AG09309 (cell line): ENCODE measurements at places on chromosomes 2 and 18.

- no peak for DNase-seq
These were observed 275.3 kb downstream of the CDH2 start for GRCh38 chr18:27901424-27902226.

DNA sequence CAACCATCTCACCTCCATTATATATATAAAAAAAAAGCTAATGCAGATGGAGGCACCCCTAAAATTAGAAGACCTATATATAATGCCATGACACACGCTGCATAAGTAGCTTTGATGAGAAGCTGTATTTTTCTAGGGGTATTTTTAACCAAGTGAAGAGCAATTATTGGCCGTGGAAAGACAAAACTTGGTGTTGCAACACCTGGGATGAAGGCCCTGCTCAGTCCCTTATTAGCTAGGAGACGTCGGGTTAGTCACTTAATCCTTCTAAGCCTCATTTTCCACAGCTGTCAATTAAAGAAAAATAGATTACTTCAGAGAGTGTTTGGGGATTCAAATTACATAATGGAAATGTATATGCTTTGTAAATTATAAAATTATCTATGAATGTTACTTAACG, 63.0 kb downstream of the WDR75 start:
- DNase-seq = no peak

DNA sequence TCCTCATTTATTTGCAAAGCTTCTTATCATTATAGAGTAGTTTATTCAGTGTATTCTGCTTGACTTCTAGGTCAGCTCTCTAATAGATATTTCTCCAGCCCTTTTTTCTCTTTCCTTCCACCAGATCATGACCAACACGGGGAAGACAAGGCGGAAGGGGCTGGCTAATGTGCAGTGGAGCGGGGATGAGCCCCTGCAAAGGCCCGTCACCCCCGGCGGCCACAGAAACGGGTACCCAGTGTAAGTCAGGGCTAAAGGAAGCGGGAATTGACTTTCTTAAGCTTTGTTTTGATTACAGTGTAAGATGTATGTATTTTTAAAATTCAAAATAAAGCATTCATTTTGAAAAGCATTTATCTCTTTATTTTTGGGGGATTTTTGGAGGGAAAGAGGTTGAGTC, 50.7 kb upstream of the B3GNT7 start:
- no peak for DNase-seq

GRCh38 chr2:60707750-60708371, 48.2 kb upstream of the PAPOLG start:
- DNase-seq = peak; percentile 7

DNA sequence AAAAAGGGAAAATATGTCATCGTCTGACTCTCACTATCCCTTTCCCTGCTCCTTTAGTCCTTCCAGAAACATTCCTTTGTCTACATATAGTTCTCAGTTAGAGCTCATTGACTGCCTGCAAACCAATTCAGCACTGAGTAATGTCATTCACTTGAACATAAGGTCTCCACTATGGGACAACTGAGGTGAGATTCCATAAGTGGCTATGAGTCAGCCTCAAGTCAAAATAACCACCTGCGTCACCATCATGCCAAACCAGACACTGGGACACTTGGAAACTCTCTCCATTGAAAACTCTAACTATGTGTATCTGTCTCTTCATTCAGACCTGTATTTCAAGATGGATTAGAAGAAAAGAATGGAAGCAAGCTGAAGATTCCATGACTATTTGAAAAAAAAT, 878.0 kb upstream of the PIK3C3 start:
- DNase-seq = no peak

DNA sequence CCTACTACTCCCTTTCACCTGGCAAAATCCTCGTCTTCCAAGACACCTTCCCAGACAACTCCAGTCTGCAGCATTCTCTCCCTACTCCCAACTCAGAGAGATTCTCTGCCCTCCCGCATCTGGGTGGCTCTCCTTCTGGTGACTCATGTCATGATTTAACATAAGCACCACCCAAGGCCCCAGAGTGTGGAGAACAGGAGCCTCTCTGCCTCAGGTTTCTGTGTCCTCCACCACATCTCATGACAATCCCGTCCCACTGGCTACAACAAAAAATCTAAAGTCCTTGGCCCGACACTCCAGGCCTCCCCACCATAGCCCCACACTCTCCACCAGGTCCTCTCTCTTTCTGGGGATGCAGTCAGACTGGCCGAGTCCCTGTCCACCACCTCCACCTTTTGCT, 197.1 kb downstream of the BCL11A start:
- DNase-seq = no peak

- DNase-seq = no peak
These were observed 5.1 kb downstream of the CHPF start for GRCh38 chr2:219538504-219538951.

DNA sequence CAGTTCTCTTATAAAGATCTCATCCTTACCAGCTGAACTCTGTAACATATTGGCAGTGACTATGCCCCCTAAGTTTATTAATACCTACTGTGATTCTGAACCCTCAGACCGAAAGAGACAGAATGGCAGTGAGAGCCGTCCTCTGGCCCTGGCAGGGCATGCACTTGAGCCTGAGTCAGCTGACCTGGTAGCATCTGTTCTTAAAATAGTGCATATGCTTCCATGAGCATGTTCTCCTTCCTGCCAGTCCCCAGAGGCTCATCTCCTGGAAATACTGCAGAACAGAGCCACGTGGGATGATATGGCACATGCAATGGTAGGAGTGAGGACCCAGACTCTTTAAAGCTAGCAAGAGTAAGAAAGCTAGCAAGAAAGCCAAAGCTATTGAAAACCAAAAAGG, 59.0 kb downstream of the RASGRP3 start:
- no peak for DNase-seq

GRCh38 chr18:10139783-10140410, 226.1 kb downstream of the VAPA start:
- no peak for DNase-seq

- no peak for DNase-seq
These were observed 137.1 kb downstream of the INO80D start for GRCh38 chr2:205948883-205949282.

DNA sequence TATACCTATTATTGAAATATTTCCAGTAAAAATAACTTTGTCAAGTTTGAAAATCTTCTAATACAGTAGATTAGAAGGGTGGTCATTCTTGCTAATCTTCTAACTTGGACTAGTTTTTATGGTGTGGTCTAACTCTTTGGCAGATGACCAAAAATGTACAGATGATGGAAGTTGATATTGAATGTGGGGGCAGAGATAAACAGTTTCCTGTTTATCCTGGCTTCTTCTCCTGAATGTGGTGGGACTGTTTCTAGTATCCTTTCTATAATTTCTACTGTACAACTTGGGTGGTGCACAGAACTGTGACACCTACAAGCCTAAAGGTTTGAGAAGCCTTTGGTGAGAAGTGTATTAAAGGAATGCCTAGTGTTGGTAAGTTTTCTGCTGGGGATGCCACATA, 178.7 kb downstream of the PDE11A start:
- DNase-seq = no peak

DNA sequence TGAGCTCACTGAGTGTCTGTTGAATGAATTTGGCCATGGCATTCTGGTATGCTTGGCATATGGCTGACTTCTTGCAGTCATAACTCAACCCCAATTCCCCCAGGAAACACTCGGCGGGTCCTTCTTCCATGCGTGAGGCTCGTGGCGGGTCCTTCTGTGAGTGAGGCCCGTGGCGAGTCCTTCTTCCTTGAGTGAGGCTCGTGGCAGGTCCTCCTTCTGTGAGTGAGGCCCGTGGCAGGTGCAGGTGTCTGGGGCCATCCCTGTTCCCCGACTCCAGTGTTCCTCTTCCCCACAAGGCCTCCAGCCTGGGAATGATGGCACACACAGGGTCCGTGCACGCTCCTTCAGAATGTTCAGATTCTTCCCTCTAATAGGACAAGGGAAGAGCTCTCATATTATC, 169.0 kb downstream of the EIPR1 start:
- DNase-seq = no peak

- DNase-seq = no peak
These were observed 212.7 kb upstream of the COPS8 start for GRCh38 chr2:236872981-236873380.

- DNase-seq = no peak
These were observed 534.7 kb upstream of the RAB6C start for GRCh38 chr2:129444751-129445150.

DNA sequence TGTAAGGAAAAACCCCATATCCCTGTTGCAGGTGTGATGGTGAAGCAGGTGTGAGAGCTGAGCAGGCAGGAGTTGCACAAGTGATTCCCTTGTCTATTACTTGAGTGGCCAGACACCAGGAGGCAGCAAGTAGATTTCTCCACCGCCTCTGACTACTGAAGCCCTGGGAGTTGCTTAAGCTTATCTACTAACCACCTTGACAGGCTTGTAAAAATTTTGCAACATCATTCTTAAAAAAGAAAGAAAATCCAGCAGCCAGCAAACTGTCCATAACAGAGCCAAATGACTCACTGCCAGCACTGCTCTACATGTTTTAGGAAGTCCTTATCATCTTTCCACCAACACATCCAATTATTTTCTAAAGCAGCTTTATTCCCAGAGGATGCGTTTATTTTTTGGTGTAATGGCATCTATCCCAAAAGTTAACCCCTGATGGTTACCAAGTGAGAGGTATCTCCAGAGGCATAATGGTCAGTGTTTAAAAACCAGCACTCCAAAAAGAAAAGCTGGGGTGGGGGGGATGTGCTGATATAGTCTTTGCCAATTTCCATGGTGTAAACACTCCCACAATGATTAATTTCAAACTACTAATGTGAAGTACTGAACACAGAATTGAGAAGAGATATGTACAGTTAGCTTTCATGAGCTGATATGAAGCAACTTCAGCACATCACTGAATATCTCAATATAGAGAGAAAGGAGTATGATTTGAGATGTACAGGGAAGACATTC, 16.3 kb upstream of the GPR39 start:
- peak; percentile 88 for DNase-seq

DNA sequence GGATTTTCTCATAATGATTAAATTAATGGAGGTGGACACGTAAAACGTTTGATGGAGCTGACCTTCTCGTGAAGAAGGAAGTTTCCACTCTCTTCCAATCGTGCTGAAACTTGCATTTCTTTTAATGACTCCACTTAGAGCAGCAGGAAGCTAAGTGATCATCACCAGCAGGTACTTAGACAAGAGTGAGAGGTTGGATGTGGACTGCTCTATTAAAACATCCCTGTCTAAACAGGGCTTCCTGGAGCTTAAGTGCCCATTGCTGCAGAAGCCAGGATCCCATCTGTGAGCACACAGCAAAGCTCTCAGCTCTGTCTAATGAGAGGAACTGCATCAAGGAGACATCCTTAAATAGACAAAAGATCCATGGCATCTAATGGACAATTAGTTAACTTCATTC, 1539.5 kb upstream of the CELF4 start:
- DNase-seq = no peak

DNA sequence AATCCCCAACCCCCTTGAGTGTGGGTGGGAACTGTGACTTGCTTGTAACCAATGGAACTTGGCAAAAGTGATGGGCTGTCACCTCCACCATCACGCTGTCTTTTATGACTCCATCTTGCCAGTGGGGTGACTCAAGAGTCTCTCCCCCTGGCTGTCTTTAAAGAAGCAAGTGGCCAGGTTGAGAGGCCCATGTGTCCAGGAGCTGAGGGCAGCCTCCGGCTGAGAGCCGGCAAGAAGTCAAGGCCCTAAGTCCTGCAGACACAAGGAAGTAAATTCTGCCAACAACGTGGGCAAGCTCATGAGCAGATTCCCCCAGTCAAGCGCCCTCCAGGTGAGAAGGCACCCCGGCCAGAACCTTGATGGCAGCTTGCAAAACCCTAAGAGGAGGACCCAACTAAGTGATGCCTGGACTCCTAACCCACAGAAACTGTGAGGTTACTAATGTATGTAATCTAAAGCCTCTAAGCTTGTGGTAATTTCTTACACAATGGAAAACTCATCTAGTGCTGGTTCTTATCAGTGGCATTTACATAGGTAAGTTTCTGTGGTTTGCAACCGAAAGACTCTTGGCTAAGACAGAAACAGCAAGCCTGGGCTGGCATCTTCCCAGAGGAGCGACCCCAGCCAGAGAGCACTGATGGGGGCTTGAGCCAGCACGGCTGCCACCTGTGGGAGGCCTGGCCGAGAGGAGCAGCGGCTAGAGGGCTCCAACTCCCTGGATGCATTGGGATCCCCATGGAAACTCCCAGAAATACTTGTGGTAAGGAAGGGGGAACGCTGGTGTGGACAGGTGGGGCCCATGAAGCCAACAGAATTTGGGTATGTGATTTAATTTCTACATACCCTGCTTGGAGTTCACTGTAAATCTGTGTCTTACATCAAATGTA, 49.3 kb downstream of the CIB4 start:
- DNase-seq = no peak

- DNase-seq = no peak
These were observed 19.1 kb upstream of the TRIB2 start for GRCh38 chr2:12697617-12698016.

GRCh38 chr2:102171946-102172345, 14.9 kb upstream of the IL1RL2 start:
- no peak for DNase-seq

- DNase-seq = peak; percentile 47
These were observed 35.4 kb upstream of the RHOB start for GRCh38 chr2:20411361-20411894.

GRCh38 chr2:196479350-196479749, 160.2 kb upstream of the CCDC150 start:
- peak; percentile 84 for DNase-seq

DNA sequence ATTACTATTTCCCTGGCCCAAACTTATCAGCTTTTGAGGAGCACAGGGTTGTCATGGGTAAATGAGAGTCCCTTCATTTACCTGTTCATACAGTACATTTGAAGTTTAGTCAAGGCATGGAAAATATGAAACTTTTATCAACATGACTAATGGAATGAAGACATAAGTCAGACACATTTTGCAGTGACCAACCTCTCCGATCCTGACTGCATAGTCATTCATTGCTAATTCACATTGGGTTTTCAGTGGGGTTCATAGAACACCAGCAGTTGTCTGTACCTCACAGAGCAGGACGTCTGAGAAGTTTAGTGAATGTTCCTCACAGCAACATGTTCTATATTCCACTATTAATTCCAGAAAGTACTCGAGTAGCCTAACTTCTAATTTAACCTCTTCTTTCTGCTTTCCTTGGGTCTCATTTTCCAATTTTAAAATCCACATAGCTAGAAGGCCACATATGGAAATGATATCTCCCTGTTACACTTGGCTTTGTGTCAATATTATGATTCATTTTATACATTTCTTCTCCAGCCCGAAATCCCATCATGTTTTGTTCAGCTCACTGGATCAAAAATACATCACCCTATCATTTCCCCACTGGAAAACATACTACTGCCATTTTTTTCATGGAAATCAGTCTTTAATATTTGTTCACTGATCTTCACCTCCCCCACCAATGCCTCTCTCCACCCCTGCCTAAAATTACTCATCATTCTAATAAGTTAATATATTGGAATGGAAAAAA, 65.9 kb downstream of the CDH20 start:
- DNase-seq = peak; percentile 40
